ENCODE measurements at places on chromosomes 7 and 10. TPM values are rescaled to one million over a fixed set of nuclear protein-coding genes. Genes with fewer than 3 reads are reported as not detected.

The GLUD1 gene
- 94.3 TPM for total RNA-seq

The TDRD1 gene
- 0.35 TPM for total RNA-seq

The PROSER2 gene
- 0.10 TPM for total RNA-seq

The MLXIPL gene
- not detected for total RNA-seq

DNA sequence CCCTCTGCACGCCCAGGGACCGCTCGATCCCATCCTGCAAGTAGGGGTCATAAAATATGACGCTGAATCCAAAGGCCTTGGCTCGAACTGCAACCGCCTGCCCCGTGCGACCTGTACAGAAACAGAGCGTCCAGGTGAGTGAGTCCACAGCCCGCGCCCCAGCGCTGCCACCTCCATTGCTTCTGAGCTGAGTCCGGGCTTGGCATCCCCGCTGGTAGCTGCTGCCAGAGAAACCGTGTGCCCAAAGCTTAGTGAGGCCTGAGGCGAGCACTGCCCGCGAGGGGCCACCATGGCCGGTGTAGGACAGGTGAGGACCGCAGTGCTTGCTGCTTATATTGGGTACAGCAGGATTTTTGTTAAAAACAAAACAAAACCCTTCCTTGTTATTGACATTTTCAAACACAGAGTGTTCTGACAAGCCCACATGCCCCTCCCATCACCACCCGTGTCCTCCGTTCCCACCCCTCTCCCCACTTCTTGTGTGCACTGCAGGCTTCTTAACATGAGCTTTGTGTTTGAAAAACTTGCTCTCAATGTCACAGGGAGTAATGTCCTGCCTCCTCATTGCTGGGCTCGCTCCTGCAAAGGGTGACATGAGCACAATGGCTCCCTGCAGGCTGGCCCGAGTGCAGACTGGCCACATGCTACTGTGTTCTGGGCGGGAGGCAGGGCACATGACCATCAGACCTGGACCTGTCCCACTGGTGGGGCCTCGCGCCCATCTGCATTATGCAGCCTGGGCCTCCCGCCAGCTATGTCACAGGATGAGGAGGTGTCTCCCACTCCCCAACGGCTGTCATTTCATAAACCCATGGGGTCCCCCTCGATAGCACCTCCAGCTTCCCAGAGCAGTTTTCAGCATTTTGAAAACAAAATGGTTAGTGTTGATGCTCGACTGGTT, 52.9 kb downstream of the ZRANB1 start:
- no peak for DNase-seq
